ENCODE measurements at places on chromosomes 16 and 17.

DNA sequence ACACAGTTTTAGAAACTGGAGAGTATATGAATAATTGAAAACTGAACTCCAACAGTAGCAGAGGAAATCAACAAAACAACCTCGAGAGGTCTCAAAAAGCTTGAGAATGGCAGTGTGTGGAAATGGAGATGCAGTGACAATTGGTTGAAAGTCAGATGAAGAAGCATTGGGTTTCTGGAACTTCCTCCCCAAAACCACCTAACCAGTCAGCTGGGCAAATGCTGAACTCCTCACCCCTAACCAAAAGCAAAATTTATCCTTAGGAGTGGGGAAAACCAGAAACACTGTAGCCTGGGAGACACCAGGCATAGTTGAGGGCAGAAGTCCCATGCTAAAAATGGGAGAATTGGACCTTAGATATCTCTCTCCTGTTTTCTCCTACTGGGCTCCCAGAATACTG, 109.9 kb downstream of the TANC2 start:
- DNase-seq: no peak

DNA sequence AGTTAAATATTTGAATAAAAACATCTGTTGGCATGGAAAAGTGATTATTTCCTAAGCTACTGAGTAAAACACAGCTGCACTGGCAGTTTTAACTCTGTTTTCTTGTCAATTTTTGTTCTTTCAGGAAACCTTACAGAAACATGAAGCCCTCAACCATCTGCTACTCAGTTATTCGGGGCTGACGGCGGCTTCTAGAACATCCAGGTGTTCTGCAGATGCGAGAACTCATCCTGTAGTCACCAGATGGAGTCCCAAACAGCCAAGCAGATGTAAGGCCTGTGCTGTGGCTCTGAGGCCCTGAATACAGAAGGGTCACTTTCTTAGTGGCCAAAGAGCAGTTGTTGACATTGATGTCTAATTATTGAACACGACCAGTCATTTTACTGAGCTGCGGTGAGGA, 15.5 kb downstream of the ARSG start:
- DNase-seq: no peak

GRCh38 chr17:81574643-81574956, 22.4 kb upstream of the FAAP100 start:
- no peak for DNase-seq

DNA sequence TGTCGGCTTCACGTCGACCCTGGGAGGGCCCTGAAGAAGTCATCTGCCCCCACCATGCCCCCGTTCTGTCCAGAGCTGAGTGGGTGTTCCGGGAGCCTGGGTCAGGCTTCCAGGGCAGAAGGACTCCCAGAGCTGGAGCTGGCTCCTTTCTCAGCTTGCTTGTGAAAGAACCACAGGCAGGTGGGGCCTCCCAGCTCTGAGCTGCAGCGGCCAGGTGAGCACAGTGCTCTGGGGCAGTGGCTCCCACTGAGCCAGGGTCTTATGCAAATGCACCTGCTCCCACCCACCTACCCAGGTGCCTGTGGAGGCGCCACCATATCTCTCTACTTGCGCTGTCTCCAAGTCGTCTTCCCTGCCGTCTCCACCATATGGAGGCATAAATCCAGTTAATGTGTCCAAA, 140.0 kb upstream of the RPL38 start:
- DNase-seq: no peak

All from SK-N-DZ (cell line).